Stimulated activated CD4-positive, alpha-beta T cell treated with anti-CD3 and anti-CD28 coated beads, TNF-alpha, amount 100 ng/mL, for 4 hours (primary cell): ENCODE measurements at places on chromosomes 5 and 9.
A peak's percentile ranks its signal among the peaks of the same experiment; 100 is the strongest.

DNA sequence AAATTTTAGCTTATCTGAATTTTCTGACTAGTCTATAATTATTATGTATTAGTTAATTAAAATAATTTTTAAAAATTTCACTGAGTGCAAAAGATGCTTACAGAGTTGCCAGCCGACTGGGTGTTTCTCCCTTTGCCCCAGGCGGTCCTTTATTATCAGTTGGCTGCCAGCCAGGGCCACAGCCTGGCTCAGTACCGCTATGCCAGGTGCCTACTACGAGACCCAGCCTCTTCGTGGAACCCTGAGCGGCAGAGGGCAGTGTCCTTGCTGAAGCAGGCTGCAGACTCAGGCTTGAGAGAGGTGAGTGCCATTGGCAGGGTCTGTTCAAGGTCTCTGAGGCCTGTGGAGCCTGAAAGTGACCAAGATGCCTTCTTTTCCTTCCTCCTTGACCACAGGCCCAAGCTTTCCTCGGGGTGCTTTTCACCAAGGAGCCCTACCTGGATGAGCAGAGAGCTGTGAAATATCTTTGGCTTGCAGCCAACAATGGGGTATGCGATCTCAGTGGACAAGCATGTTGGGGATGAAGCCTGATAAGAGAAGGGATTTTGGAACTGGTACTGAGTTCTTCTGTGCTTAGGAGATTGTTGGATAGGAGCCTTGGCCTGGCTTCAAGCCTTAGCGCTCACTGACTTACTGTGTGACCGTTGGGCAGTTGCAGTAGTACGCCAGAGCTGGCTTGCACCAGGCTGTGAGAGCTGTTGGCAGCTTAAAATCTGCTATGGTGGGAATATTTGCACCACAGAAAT lies 10.6 kb downstream of the DELE1 start:
- DNase-seq, result no peak

- DNase-seq, result no peak
Measured at GRCh38 chr5:158027806-158028775, 169.1 kb upstream of the CLINT1 start.

DNA sequence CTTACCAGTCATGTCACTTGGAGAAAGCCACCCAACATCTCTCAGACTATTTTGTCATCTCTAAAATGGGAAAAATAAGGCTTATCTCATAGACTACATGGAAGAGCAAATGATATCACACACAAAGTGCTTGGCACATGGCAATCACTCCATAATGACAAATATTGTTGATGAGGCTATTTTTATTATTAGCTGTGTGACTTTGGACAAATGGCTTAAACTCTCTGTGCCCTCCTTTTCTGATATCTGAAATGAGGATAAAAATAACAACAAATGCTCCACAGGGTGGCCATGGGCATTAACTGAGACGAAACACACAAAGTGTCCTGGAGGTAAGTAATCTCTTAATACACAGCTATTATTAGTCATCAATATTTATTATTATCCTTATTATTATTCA lies 125.5 kb upstream of the HAND1 start:
- DNase-seq, result no peak

- DNase-seq, result no peak
Measured at GRCh38 chr5:54601411-54602230, 84.1 kb downstream of the SNX18 start.

DNA sequence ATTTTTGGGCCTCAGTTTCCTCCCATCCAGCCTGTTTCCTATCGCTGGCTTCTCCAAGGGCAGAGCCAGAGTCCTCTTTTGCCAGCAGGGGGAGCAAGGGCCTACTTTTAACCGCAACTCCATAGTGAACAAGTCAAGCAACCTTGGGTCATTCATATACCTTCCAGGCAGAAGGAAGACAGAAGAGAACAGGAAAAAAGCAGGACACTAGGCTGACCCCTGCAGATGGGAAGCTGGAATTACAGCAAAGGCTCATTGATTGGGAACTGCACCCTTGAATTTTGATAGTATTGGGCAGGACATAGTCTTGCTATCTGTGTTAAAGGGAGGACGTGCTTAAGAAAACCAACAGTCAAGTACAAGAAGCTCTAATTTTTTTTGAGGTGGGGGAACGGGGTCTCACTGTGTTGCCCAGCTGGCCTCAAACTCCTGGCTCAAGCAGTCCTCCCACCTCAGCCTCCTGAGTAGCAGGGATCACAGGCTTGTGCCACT lies 30.1 kb downstream of the QRFP start:
- DNase-seq, result peak; percentile 17

- no peak for DNase-seq
Measured at GRCh38 chr9:132114102-132114707, 34.5 kb upstream of the MED27 start.

DNA sequence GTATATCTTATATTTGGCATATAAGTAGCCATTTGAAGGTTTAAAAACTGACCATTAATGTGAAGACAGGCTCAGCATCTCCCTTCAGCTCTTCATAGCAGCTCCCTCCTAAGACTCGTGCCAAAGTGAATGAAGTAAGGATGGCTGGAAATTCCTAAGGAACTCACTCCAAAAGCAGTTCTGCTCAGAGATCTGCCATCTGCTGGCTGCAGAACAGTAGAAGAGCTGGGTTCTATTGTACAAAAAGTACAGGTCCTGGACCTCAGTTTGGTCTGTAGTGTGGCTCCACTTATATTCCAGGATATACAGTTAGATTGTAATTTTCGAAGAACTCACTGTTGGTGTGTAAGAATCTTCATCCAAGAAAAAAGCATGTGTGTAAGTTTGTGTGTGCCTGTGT lies 104.9 kb upstream of the RUSC2 start:
- DNase-seq, result no peak

DNA sequence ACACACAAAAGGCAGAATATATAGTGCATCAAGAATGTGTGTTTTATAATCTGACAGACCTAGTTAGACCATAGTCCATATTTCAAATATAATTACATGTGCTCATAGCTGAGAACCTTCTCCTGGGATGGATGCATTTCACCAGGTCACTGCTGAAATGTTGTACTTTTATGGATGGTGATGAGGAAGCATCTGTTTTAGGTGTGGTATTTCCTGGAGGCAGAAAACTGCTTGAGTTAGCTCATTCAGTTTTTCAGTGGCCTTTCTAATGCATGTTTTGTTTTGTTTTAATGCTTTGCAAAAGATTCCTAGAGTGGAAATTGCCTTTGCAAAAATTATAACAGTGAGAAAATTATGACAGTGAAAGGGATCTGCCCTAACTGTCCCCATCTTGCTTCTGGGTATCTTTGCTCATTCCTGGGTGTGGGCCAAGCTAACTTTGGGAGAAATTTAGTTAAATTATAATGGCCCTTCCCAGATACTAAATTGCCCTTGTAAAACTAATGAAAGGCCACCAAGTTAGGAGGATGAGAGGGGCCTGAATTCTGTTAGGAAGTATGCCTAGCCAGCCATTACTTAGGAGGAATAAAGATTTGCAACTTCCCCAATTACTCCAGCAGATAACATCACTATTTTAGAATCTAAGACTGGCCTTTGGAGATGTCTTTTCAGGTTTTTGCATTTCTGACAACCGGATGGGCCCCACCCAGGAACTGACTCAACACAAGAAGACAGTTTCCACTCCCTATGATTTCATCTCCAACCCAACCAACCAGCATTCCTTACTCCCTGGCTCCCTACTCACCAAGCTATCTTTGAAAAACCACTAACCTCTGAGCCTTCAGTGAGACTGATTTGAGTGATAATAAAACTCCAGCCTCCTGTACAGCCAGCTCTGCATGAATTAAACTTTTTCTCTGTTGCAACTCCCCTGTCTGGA lies 7.0 kb upstream of the IL12B start:
- DNase-seq, result no peak

DNA sequence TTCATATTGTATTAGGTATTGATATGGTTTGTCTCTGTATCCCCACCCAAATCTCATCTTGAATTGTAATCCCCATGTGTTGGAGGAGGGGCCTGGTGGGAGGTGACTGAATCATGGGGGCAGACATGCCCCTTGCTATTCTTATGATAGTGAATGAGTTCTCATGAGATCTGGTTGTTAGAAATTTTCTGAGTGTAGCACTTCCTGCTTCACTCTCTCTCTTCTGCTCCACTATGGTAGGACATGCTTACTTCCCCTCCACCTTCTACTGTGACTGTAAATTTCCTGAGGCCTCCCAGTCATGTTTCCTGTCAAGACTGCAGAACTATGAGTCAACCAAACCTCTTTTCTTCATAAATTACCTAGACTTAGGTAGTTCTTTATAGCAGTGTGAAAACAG lies 187.4 kb upstream of the SLC24A2 start:
- DNase-seq, result peak; percentile 12

- DNase-seq, result no peak
Measured at GRCh38 chr5:85741972-85742371, 875.8 kb upstream of the COX7C start.

DNA sequence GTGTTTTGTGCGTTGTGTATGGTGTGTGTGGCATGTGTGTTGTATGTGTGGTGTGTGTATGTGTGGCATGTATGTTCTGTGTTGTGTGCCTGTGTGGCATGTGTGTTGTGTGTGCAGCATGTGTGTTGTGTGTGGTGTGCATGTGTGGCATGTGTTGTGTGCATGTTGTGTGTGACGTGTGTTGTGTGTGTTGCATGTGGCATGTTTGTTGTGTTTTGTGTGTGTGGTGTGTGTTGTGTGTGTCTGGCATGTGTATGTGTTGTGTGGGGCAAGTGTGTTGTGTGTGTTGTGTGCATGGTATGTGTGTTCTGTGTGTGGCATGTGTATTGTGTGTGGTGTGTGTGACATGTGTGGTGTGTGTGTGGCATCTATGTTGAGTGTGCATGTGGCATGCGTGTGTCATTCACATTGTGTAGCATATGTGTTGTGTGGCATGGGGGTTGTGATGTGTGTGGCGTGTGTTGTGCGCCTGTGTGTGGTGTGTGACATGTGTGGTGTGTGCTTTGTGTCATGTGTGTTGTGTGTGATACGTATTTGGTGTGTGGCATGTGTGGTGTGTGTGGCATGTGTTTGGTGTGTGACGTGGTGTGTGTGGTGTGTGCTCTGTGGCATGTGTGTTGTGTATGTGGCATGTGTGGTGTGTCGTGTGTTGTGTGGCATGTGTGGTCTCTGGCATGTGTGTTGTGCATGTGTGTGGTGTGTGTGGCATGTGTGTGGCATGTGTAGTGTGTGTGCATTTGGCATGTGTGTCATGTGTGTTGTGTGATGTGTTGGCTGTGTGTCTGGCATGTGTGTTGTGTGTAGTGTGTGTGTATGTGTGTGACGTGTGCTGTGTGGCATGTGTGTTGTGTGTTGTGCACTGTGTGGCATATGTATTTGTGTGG lies 46.6 kb upstream of the IRX4 start:
- DNase-seq, result no peak

GRCh38 chr5:147534172-147534951 lies 24.5 kb upstream of the DPYSL3 start:
- no peak for DNase-seq

- no peak for DNase-seq
Measured at GRCh38 chr5:110225949-110226348, 500.5 kb downstream of the TMEM232 start.

GRCh38 chr9:122179690-122180074 lies 20.0 kb downstream of the MORN5 start:
- no peak for DNase-seq

- no peak for DNase-seq
Measured at GRCh38 chr5:132506094-132506692, 15.6 kb upstream of the IRF1 start.

- DNase-seq, result no peak
Measured at GRCh38 chr9:21412107-21412506, 3.2 kb downstream of the IFNA8 start.

DNA sequence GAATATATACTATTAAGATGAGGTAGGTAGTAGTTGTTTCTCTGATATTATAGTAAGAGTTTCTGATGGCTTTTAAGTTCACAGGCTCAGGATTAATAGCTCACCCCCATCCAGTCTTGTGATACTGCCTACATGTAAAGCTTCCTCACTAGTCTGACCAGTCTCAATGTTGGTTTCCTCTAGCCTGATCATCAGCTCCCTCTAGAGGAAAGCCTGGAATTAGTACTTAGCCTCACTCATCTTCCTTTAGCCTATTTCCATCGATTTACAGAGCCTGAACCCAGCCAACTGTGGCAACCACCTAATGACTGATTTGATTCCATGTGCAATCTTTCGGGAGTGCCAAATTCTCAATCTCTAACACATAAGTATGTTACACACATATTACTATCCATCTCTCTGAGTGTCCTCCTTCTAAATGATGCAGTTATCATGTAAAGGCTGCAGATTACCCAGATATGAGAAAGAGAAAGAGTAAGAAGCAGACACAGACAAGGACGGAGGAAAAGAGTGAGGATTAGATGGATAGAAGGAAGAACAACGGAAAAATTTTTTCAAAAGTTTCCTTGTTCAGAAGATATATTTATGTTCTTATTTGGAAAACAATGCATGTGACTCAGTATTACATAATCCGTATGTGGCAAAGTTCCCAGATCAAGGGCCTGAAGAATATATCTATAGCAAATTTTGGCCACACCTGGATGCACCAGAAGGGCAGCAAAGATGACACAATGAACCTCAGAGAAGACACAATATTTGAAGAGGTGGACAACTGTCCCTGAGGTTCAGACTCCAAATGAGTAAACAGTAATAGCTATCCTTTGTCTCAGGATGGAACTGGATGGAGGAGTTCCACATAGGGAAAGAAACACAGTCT lies 333.7 kb downstream of the ELAVL2 start:
- DNase-seq, result no peak

DNA sequence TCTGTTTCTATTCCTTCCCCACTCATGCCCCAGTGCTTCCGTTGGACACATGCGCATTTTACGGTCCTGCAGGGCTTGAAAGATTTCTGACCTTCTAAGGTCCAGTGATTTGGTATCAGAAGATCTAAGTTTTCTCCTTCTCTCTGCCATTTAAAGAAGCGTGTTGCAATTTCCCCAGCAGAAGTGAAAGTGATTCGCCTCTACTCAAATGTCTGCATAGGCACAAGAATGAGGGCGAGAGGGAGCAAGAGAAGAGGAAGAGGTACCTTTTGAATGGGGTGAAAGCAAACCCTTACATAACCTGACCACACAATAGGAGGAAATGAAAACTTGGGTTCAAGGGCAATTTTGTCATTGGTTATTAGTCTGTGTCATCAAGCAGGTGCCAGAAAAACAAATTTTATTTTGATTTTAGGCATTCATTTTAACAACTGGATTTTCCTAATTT lies 31.7 kb upstream of the NR3C1 start:
- DNase-seq, result peak; percentile 16

- DNase-seq, result no peak
Measured at GRCh38 chr5:56858777-56859442, 43.6 kb downstream of the MAP3K1 start.

DNA sequence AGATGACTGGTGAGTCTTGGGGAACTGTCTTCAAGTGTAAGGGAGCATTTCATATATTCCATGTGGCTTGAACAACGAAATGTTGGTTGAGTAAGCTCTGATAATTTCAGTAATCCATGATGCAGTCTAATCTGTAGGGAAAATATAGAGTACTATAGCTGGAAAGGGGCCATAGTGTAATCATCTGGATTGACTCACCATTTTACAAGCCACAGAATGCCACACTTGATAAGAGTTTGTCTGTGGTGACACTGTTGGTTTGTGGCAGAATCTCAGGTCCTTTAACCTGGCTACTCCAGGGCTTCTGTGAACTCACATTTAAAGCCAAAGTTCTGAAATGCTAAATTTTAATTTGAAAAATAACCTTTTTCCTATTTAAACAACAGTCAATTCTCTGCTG lies 16.3 kb upstream of the MAML1 start:
- DNase-seq, result no peak

GRCh38 chr9:91812191-91812590 lies 137.8 kb downstream of the ROR2 start:
- DNase-seq, result no peak
